ENCODE measurements at places on chromosomes 4 and X.

GRCh38 chr4:177119021-177119471 is 190.6 kb upstream of the NEIL3 start:
- no peaks in the 10 kb centered on the region for H3K36me3 ChIP-seq
- peak overlapping the region; percentile 25 for H3K27ac ChIP-seq
- H3K27me3 ChIP-seq: no peaks in the 10 kb centered on the region

- DNase-seq: no peak
- H3K36me3 ChIP-seq: no peaks in the 10 kb centered on the region
- no peak overlapping the region for H3K4me3 ChIP-seq
- H3K4me1 ChIP-seq: no peaks in the 10 kb centered on the region
- H3K27me3 ChIP-seq: no peaks in the 10 kb centered on the region
Measured at GRCh38 chr4:33425936-33426335, 2705.8 kb downstream of the PCDH7 start.

GRCh38 chr4:105838082-105838481 is 57.2 kb upstream of the NPNT start:
- H3K27ac ChIP-seq: no peak overlapping the region
- no peaks in the 10 kb centered on the region for H3K4me1 ChIP-seq
- no peak overlapping the region for H3K4me3 ChIP-seq
- DNase-seq: no peak
- no peaks in the 10 kb centered on the region for H3K27me3 ChIP-seq

- peaks cover 11% of the 10 kb centered on the region for H3K4me1 ChIP-seq
- peak overlapping the region; percentile 58 for H3K27ac ChIP-seq
- H3K27me3 ChIP-seq: no peaks in the 10 kb centered on the region
- H3K4me3 ChIP-seq: no peak overlapping the region
- H3K36me3 ChIP-seq: no peaks in the 10 kb centered on the region
- no peak for DNase-seq
Measured at GRCh38 chr4:185384930-185385331, 10.8 kb downstream of the LRP2BP start.

DNA sequence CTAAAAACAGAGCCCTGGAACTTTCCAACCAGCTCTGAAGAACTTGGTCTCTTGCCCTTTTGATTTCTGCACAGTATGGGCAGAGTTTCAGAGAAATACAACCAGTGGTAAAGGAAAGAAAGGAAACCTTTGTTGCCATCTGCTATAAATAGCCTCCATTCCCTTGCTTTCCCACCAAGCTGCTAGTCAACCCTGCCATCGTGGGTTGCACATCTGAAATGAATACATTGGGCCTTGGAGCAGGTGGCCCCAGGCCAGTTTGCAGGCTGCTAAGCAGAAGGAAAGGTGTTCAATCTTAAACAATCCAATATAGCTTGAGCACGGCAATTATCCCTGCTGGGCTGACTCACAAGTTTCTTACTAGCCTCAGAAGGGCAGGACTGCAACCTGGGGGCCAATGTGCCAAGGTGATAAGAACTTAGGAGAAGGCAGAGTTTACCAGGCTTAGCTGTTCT is 142.5 kb downstream of the PPARGC1A start:
- H3K27me3 ChIP-seq: no peaks in the 10 kb centered on the region
- H3K36me3 ChIP-seq: no peaks in the 10 kb centered on the region
- no peak overlapping the region for H3K27ac ChIP-seq
- no peak overlapping the region for H3K4me3 ChIP-seq
- DNase-seq: no peak

All from tibial nerve (tissue), 4 donors.